ENCODE measurements at places on chromosomes 7 and 10. TPM values are rescaled to one million over a fixed set of nuclear protein-coding genes. Genes with fewer than 3 reads are reported as not detected.

DNA sequence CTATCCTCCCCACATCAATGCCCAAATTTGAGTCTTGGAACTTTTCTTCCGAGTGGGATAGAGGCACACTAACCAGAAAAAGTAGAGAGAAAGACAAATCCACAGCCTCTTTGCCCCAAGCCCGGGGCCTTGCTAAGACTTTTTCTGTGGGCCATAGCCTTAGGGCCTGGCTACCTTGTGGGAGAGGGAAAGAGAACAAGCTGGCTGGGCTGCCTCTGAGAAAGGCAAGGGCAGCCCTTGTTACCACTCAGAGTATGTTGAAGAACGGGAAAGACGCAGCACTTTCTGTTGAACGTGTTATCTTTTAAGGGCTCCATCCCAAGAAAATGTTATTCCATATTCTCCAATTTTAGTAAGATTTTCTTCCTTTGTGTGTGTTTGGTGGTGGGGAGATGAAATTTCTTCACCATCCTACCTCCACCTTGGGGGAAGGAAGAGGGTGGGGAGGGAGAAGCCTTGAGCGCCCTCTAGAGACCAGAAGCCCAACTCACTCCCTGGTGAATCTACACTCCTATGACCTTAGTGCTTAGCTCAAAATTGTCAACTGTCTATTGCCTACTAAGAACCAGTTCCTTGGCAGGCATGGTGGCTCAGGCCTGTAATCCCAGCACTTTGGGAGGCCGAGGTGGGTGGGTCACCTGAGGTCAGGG lies 3.9 kb upstream of the NRF1 start:
- no peak for DNase-seq

GRCh38 chr10:5666008-5666840 lies at the start of gene ASB13:
ASB13 (minus strand) TSS chr10:5666595; CDS start chr10:5666551, 44 bp downstream.
- DNase-seq = peak; percentile 28

Gene ZNF804B
- total RNA-seq = 0.17 TPM

Gene C10orf67
- not detected for total RNA-seq

Gene PCBD1
- total RNA-seq = 18.8 TPM

All from H4 (cell line).